ENCODE measurements at places on chromosomes 12 and 14.

- no peak for DNase-seq
These were observed 292.9 kb upstream of the GRIP1 start for GRCh38 chr12:66971816-66972215.

- DNase-seq = no peak
These were observed 41.9 kb downstream of the TTC8 start for GRCh38 chr14:88866305-88866704.

DNA sequence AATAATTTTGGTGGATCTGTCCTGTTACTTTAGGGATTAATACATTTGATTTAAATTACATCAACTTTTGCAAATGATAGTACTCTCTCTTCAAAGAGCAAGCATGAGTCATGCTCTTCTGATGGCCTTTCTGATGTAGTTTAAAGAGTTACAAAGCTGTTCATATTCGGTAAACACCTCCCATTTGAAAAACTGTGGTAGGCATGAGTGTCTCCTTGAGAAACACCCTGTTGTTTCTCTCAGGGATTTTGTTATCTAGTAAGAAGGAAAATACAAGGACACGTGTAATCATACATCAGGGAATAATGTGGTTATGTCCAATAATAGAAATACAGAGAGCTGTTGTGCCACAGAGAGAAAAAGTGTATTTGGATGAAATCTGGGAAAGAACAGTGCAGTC lies 53.3 kb upstream of the E2F7 start:
- no peak for DNase-seq

DNA sequence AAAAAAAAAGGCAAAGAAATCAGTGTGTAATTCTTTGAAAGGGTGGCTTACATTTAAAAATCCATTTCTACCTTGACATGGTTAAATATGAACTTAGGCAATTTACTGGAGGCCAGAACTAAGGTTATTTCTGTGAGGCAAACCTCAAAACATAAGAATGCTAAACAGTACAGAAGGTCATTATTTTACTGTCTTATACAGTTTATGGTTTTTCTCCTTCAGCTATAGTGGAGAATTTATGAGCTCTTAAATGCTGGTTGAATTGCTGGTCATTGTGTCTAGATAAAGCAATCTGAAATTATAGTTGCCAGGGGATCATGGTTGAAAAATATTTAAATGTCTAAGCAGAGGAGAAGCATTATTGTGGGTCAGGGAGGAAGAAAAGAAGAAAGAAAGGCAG lies 70.5 kb downstream of the TRIM9 start:
- no peak for DNase-seq

GRCh38 chr14:54226103-54226502 lies 170.7 kb upstream of the CDKN3 start:
- no peak for DNase-seq

DNA sequence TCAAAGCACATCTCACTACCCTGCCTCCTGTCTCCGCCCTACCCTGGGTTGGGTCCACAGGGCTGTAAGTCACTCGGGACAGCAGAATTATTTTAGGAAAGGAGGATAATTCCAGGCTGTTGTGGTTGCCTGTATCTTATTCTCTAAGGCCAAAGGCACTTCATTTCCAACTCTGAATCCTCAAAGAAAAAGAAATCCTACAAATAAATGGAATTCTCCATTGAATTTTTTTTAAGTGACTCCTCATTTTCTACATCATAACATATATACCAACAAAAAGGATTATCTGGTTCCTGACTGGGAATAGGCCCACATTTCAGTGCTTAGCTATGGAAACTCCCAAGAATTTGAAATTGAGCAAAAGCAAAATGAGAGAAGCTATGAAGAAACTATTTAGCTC lies 186.4 kb downstream of the ITPR2 start:
- DNase-seq = no peak

GRCh38 chr12:104733717-104734175 lies 224.3 kb downstream of the SLC41A2 start:
- DNase-seq = no peak

GRCh38 chr12:2179058-2179457 lies 126.3 kb downstream of the CACNA1C start:
- no peak for DNase-seq

DNA sequence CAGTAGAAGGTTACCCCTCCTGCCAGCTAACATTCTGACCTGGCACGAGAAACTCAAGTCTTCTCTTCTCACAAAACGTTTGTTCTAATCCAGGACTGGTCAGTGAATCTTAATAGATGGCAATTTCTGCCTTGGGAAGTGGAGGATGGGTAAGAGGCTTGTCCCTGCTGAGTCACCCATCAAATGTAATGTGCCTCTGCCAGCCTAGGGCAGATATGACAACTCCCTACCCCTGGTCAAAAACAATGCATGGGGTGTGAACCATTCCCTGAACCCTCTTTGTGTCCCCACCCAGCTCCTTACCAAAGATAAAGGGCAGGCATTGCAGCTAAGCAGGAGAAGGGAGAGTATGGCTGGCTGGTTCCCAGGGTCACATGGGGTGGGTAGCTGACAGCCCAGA lies 1052.9 kb downstream of the GALC start:
- no peak for DNase-seq

DNA sequence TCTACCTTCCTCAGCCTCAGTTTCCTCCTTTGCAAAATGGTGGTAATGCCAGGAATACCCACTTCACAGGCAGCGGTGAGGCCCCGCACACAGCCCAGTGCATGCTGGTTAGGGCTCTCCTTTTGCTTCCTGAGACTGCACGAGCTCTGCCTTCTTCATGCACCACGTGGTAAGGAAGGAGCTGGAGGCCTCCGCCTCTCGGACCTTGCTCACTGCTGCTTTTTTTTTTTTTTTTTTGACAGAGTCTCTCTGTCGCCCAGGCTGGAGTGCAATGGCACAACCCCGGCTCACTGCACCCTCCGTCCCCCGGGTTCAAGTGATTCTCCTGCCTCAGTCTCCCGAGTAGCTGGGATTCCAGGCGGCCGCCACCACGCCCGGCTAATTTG lies 18.1 kb downstream of the TAMALIN start:
- peak; percentile 57 for DNase-seq

- no peak for DNase-seq
These were observed 74.9 kb downstream of the NOVA1 start for GRCh38 chr14:26522967-26523366.

DNA sequence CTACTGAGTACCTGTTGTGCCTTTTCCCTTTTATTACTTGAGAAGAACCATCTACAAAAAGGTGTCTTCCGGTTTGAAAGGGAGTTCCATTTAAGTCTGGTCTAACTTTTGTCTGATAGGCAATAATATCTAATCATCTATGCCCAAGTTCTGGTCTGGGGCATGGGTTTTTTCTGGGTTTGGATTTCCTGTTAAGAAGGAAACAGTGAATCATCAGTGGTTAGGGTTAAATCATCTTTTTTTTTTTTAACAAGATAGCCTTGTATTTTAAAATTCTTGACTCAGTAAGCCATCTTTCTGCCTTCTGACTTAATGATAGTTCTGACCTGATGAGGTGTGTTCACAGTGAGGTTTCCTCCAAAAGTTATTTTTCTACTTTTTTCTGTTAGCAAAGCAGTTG lies 29.3 kb upstream of the CPNE8 start:
- no peak for DNase-seq

- DNase-seq = no peak
These were observed 754 bp downstream of the KRT18 start for GRCh38 chr12:52949413-52950331.

DNA sequence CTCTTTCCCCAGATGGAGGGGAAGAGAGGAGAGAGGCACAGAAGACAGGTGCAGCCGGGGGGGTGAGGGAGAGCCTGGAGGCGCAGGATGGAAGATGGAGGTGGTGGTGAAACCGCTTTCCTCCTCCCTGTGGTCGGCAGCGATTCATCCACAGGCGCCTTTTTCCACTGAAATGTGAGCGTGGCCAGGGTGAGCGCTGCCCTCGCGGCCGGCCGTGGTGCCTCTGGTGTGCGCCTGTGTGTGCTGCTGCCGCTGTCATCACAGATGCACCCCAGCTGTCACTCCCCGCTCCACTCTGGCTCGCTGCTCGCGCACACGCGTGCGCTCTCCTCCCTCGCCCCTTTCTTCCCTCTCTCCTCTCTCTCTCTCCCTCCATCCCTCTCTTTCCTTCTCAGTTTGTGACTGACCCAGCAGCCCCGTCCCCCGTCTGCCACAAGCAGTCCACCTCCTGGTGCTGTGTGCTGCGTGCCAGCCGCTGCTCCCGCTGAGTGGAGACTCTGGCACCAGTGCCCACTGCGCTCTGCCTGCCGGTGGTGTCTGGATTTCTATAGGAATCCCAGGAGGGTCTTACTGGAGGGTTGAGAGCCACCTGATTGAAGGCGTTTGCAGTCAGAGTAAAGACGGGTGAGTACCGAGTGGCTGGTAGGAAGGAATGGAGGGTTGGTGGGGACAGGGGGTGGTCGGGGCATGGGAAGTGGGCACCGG lies at the start of gene LRTM2:
LRTM2 (plus strand) TSS at position 375 of the 705 bp plus-strand sequence. CDS start 7,584 bp downstream, outside the sequence.
- DNase-seq = no peak

DNA sequence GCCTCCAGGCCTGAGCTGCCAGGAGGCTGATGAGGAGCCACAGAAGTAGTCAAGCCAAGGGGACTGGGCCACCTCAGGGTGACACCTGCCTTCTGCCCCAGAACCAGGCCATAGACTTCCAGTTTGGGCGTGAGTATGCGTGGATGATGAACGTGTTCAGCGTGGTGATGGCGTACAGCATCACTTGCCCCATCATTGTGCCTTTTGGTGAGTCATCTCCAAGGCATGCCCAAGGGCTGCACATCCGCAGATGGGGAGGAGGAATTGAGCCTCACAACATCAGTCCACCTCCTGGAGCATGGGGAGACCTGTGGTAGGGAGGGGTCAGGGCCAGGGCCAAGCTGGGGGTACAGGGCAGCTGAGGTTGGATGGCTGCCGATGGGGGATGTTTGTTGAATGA lies 22.3 kb downstream of the NGB start:
- DNase-seq = no peak

DNA sequence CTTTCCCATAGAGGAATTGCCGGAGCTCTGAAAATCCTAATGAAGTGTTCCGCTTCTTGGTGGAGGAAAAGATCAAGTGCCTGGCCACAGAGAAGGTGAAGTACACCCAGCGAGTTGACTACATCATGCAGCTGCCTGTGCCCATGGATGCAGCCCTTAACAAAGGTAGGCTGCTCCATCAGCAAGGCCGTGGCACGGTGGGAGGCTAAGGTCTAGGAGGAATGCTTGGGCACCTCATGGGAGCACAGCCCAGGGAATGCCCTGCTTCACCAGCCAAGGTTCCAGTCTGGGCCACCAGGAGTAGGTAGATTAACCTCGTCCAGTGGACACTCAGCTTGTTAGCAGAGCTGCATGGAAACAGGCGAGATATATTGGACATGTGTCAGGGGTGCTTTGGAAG lies 6.4 kb upstream of the TPI1 start:
- DNase-seq = no peak

- DNase-seq = peak; percentile 28
These were observed 587 bp downstream of the SELPLG start for GRCh38 chr12:108633081-108633533.

- no peak for DNase-seq
These were observed 3.1 kb upstream of the ANKRD33 start for GRCh38 chr12:51884676-51885229.

GRCh38 chr14:33773205-33774030 lies 177.5 kb downstream of the EGLN3 start:
- no peak for DNase-seq

DNA sequence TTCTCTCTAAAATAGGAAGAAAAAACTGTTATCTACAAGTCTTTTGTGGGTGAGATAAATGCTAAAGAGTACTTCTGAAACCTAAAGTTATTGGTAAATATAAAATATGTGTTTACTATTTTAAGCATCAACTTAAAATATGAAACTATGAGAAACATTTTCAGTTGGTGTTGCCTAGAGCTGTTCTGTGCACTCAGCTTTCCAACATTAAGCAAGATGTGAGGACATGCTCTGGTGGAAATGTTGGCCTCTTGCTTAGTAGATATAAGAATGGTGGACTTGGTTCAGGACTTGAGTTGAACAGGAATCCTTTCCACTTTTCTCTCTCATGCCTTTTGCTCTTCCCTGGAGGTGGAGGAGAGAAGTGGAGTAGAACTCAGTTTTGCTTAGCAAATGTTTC lies 164.1 kb upstream of the PELI2 start:
- DNase-seq = no peak

DNA sequence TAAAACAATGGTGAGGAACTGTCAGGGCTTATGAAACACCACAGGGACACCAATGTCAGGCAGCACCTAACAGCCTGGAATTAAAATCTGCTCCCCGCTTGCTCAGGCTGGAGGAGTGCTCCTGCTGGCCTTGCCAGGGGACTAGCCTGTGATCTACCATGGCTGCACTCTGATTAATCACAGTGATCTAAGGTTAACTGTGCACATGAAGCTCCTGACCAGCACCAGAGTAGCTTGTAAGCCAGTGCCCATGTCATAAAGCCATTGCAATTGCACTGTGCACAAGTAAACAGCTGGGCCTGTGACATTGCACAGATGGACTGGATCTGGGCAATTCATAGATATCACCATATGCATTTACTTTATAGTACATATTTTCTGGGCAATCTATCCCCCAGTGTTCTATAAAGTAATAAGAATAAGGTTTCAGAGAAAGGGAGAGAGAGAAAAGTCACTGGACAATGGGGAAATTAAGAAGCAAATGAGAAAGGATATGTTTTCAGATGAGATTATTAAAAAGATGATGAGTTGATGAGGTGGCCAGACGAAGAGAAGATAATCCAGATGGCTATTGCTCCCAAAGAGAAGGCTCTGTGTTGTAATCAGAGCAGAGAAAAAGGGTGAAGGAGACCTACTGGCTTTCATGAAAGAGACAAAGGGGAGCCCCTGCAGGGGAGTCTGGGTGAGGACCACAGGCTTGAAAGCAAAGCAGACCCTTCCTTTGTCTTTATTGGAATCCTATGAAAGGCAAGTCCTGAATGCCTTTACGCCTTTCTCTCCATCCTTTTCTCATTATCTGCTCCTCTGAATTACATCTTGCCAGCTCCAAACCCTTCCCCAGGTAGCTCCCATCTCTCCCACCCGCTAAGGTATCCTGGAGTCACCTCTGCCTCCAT lies 145.8 kb downstream of the SLC38A6 start:
- DNase-seq = no peak

DNA sequence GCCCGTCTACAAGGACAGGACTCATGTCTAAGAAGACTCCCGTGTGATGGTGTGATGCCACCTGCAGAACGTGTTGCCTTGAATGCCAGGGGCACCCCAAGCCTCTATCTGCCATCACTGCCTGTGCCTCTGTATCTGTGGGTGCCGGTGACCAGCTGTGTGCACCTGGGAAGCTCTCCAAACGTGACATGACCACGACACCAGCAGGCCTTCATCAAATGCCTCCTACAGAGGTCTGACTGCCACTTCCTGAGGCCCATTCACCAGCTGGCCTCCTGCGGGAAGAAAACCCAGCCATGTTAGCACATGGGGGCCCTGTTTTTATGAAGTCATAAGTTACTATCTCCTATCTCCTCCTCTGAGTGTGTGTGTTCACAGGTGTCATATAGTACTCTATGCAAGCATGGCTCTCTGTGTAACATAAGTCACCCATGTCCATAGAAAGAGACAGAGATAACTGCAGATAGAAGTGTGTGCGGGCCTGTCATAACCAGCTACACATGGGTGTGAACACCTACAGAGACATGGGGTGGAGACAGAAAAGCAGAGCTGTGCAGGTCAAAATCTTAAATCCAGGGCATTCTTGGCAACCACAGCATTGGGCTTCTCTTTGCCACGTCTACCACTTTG lies 18.3 kb upstream of the SERPINA4 start:
- no peak for DNase-seq

- no peak for DNase-seq
These were observed 13.8 kb upstream of the DGLUCY start for GRCh38 chr14:91100102-91100501.
